ENCODE measurements at places on chromosomes 1 and 21.

DNA sequence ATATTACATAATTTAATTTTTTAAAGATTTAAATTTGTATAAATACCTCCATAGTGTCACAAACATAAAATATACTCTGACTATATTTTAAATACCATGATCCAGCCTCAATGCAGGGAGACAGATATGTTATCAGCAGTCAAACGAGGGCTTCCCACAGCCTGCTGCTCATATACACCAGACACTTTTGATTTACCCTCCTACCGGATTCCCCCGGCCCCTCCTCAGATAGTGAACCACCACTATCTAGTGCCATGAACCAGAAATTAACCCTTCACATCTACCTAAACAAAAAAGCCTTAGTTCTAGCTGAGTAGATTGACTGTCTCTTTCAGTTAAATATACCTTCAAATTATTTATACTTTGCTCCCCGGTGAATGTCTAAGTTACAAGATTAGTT, 52.4 kb upstream of the C1orf53 start:
- no peak for DNase-seq

DNA sequence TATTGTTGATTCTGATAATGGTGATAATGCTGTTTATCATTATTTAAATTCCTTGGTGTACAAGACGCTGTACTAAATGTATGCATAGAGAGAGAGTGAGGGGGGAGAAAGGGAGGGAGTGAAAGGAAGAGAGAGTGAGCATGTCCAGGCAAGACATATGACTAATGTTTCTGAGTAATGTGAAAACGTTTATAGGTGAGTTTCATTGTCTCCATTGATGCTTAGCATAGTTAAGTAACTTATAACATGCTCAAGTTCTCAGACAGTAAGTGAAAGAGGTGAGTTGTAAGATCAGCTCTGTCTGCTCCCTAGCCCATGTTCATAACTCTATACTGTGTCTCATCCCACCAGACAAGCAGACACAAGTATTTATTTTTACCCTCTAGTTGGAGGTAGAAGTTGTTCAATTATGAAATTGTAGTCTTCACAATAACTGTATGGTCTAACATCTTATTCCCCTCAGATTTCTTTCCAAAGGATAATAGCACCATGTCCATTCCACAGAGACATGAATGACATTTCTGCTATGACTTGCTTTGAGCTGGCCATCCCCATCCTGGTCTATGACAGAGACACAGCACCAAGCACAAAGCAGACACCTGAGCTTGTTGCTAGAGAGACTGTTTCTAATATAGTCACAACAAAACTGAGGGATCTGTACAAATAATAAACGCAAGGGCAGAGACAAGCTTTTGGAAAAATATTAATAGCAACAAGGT, 285.1 kb downstream of the CACNA1E start:
- DNase-seq: no peak

GRCh38 chr1:64940025-64940424, 26.3 kb downstream of the JAK1 start:
- no peak for DNase-seq

DNA sequence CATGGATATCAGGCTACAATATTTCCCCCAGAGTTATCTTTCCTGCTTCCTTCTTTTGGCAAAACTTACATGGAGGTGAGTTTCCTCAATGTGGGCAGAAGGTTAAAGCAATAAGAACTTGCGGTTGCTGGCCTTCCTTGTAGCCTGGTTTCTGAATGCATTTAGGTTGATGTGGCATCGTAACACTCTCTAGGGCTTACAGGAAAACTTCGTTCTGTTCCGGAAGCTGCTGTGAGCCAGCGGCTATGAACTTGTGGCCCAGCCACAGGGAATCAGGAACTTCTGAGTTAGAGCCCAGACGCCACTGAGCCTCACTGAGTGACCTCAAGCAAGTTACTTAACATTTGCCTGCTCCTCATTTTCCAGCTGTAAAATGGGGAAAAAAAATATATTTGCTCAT, 623.4 kb upstream of the ADAMTS5 start:
- no peak for DNase-seq

DNA sequence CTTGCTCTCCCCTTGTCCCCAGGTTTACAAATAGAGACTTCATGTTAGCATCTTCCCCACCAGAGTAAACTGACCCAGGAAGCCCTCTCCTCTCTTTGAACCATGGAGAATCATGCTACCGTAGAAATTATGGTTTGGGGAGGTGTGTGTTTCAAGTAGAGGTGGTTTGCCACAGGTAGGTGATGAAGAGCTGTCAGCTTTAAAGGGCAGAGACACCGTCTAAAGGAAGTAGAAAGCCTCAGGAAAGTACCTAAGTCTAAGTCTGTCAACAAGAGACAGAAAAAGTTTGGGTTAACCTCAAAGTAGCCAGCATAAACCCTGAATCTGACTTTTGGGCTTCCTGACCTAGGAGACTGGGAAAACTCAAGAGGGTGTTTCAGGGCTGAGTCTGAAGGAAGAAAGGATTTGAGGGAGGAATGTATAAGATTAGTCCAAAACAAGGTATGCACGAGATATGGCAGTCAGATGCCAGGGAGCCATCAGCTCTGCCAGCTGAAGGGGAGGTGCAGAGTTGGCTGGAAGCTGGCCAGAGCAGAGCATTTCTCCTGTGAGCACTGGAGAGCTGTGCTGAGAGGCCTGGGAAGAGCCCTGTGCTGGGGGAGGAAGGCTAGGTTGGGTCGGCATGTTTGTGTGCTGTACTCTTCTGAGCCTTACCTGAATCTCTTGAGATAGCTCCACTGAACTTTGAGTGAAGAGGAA, 14.3 kb downstream of the ADAMTSL4 start:
- DNase-seq: peak; percentile 61

GRCh38 chr1:7826363-7826762, 26.5 kb downstream of the UTS2 start:
- no peak for DNase-seq

DNA sequence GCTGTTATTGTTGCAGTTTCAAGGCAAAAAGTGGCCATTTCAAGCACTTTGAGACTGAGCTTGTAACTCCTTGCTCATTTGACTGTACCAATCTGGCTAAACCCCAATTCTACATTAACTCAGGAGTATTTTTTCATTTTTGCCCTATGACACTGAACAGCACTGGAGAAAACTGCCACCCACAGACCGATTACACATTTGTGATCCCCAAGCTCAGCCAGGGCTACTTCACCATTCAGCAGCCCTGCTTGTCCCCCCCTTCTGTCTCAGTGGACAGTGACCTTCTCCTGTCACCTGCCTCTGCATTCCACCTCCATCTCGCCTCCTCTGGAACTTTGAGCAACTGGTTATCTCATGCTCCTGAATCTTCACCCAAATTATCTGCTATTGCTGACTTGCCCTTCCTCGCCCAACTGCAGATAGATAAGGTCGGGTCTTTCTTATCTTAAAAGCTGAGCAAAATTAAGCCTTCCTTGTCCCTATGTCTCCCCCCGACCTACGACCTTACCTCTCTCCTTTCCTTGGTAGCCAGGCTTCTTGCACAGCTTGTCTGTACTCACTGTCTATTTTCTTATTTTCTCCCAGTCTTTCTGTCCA, 25.3 kb downstream of the SPATA46 start:
- DNase-seq: no peak

GRCh38 chr1:29698033-29698432, 461.7 kb downstream of the PTPRU start:
- no peak for DNase-seq

- DNase-seq: no peak
Observed at GRCh38 chr1:73100216-73100615, 817.9 kb upstream of the NEGR1 start.
